ENCODE measurements at places on chromosomes 13 and 19. TPM values are rescaled to one million over a fixed set of nuclear protein-coding genes. Genes with fewer than 3 reads are reported as not detected.

The SIGLEC12 gene
- total RNA-seq = 3.3 TPM

- DNase-seq = no peak
Measured at GRCh38 chr19:48135411-48135810, 24.8 kb upstream of the PLA2G4C start.

The CD209 gene
- total RNA-seq = 31.4 TPM

The KANK2 gene
- total RNA-seq = 283 TPM

DNA sequence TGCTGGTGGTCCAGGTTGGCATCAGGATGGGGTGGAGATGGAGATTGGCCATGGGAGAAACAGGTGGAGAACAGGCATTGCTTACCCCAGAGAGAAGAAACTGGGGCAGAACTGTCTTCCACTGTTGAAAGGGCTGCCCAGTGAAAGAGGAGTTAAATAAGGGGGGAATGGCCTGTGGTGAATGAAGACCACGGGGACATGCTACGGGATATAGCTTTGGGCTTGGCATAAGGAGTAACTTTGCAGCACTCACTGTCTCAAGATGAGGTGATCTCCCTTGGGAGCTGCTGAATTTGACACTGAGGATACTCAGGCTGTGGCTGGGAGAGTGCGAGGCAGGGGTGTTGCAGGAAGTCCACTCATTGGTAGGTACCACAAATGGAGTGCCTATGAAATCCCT is 10.6 kb upstream of the GPR18 start:
- no peak for DNase-seq

- DNase-seq = no peak
Measured at GRCh38 chr13:36533806-36534205, 101.5 kb downstream of the CCNA1 start.

- peak; percentile 57 for DNase-seq
Measured at GRCh38 chr13:30872685-30873461, 33.2 kb upstream of the MEDAG start.

- DNase-seq = no peak
Measured at GRCh38 chr13:45051315-45051714, 62.0 kb downstream of the GPALPP1 start.

DNA sequence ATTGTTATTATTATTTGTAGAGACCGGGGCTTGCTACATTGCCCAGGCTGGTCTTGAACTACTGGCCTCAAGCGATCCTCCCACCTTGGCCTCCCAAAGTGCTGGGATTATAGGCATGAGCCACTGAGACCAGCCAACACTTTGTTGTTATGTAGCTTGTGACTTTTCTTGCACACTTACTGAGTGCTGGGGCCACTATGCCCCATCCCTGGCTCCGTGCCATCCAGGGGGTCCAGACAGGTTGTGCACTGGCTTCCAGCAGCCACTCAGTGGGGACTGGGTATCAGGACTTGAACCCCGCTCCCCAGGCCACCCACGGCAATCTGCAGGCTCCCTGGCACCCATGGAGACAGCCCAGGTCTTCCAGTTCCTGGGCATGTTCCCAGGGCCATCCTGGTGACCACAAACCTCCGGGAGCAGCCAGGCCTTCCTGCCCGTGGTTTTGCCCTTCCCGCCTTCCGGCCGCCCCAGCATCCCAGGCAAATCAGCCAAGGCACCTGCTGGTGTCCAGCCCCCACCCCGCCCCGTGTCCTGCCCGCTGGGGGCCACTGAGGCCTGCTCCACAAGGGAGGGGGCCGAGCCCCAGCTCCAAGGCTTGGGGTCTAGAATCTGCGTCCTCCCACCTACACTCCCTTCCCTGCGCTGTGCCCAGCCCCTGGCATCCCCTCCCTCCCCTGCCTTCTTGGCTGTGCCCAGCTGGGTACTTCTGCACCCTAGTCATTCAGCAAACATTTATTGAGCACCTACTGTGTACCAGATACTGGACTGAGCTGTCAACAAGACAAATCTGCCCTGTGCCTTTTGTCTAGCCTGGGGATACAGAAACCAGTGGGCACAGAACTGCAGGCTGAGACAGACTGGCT is 23.7 kb upstream of the SEMA6B start:
- DNase-seq = no peak

DNA sequence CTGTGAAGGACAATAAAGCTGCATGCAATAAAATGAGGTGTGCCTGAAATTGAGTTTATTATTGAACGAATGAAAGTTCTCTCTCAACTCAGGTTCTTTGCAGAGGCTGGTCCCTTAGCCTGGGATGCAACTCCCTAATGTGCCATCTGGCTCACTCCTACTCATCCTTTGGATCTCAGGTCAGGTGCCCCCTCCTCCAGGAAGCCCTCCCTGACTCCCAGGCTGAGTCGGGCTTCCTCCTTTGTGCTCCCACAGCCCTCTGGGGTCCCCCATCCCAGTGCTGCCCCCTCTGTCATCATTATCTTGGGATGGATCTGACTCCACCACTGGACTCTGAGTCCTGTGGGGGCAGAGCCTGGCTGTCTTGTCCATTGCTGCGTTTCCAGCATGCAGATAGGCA is 2.7 kb upstream of the IRGC start:
- DNase-seq = no peak

DNA sequence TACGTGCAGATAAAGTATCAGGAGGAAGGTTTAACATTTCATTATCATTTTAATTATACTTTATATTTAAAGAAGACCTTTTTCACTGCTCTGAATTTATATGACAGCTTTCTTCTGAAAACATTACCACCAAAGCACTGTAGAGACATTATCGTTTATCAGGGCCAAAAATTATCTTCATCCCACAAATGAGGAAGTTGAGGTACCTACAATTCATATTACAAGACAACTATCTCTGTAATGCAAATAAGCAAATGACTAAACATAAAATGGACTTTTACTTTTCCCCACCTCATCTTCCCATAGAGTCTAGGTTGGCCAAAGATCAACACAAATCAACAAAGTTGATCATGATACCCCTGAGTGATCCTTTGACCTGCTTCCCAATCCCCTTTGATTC is 30.9 kb upstream of the SMAD9 start:
- DNase-seq = no peak

DNA sequence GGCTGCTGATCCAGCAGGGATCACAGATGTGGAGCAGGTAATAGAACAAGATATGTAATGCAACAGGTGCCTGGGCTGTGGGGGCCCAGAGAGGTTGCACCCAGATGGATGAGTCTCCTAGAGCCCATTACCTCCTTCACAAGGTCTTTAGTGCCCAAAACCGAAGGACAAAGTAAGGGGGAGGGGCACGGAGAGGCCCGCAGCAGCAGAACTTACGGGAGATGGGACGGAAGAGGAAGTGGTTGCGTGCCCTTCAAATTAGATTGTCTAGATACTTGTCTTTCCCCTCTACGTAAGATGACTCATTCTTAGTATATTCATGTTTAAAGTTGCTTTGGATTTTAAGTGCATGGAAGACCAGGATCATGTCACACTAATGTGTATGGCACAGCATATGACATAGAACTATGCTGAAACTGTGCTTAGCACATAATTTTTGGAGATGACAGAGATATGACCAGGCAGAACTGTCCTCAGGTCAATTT is 5.7 kb upstream of the MRPS31 start:
- DNase-seq = no peak

GRCh38 chr13:28613562-28613961 is 45.4 kb upstream of the POMP start:
- peak; percentile 73 for DNase-seq

DNA sequence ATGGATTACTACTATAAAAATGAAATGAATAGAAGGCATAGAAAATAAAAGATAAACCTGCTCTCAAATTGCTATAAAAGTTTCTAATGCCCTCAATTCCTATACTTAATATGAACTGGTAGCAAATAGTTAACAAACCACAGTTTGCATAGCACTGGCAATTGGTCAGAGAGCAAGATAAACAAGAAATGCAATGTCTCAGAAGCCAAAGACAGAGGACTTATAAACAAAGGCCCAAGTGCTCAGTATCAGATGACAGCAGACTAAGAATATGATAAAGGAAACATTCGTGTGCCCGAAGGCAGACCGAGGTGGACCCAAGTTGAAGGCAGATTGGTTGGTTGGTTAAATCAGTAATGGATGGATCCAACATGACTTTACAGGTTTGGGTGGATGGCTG is 50.6 kb downstream of the IPO5 start:
- no peak for DNase-seq

DNA sequence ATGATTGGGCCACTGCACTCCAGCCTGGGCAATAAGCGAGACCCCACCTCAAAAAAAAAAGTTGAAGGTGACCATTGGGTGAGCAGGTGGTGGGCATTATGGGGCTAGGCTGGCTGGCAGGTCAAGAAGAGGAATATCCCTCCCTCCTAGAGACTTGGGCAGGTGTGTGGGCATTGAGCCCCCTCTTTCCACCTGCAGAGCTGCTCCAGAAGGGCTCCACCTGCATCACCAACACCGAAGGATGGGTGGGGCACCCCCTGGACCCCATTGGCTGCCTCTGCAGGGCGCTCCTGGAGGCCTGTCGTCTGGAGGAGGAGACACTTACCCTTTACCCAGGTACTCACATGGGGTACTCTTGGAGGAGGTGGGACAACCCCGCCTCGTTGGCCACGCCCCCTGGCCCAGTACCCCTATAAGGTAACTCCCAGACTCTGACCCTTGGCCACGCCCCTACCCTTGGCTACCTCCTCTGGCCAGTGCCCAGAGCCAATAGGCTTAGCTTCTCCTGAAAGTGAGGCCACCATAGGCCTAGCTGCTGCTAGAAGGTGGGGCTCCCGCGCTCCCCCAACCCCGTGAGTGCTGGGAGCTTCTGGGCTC is 21.9 kb downstream of the ZSWIM4 start:
- no peak for DNase-seq

The ZNF625 gene
- 2.3 TPM for total RNA-seq

DNA sequence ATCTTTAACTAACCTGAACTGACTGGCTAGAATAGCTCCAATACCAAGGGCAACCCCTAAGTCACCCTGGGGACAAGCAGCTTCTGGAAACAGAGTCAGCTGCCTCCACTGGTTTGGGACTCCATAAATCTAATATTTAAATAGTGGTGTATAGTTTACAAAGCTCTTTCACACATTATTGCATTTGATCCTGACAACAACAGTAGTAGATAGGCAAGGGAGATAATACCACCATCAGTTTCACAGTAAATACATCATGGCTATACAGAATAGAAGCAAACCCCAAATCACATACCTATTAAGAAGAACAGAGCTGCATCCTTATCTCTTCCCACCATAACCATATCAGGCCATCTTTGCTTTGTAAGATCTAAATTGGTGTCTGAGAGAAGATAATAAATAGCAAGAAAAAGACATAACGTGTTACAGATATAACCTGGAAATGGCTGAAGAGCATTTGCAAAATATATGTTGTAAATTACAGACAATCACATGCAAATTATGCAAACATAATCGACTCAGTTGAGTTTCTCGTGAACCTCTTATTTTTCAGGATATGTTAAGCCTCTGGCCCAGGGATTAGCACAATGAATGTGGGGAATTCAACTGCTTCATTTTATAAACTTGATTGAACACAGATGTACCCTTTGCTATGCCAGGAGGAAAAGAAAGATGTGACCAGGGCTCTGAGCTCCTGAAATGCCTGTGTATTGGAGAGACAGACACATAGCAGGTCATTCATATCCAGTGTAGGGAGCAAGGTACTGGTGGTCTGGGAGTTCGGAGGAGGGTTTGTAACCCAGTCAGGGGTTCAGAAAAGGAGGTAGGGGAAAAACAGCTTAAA is 142.5 kb downstream of the SLC7A1 start:
- no peak for DNase-seq

DNA sequence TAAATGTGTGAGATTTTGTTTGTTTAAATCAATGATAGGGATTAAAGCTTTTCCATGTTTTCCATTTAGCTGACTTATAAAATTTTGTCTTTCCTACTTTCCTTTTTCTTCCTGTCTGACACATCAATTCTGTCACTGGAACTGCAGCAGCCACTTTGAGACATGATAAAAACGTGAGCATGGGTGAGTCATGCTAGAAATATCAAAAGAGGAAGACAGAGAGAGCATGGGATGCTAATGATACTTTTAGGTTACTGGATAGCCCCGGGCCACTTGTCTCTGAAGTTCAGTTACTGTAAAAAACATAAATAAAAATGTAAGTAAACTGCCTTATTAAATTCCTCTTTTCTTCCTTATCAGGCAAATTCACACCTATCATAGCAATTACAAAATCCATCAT is 1332.0 kb upstream of the PCDH20 start:
- DNase-seq = no peak

The APOC4 gene
- total RNA-seq = not detected

The ONECUT3 gene
- total RNA-seq = not detected

DNA sequence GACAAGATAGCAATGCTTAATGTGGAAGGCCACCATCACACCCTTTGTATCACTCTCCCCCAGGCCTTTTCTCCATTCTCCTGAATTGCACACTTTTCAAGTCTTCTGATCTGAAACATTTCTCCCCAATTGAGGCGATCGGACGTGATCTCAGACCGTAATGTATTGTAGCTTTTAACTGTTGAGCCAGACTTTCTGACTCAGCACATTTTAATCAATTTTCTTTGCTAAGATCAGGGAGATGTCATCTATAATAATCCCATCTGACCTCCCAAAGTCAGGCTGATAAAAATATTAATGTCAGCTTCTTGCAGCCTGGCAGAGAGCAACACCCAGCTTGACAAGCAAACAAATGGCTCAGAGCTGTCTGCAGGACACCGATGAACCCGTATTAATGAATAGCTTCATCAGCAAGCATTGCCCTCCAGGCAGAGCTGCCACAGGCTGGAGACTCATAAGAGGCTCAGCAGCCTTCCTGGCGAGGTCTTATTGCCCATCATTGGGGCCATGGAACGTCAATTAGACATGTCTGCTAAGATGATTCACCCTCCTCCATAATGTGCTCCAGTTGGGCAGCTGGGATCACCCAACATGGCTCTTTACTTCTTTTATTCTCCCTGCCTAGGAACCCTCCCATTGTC is 60.2 kb upstream of the UQCRFS1 start:
- no peak for DNase-seq

The ZNF8 gene
- 8.9 TPM for total RNA-seq

The PRSS57 gene
- total RNA-seq = not detected

DNA sequence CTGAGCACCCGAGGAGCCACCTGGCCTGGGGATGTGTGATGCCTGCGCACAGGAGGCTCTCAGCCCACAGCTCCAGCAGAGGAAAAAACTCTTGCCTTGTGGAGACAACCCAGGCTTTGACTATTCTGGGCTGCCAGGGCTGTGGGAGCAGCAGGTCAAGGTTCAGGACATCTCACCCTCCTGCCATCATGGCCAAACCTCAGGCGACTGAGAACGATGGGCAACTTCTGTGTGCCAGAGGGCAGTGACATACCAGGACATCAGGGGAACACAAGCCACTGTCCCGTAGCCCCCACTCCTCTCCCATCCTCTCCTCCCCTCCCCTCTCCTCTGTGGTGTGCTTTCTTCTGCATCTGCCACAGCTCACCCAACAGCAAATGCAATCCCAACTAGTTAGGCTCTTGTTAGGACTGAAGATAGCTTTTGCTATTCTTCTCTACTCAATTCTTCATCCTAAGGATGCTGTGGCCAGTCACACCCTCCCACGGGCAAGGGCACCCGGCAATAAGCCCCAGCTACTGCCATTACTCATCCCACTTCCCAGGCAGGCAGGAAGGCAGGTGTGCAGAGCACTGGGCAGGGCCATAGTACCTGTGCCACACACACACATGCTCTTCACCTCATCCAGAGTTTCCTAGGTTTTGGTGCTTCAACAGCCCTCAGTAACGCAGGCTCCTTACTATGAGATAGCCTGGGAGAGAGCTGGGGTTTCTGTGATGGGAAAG is 16.8 kb downstream of the ELL start:
- peak; percentile 67 for DNase-seq

Data from Peyer's patch (tissue), 4 donors.